Activated CD4-positive, alpha-beta T cell treated with anti-CD3 and anti-CD28 coated beads, Interleukin-2, amount 10 ng/mL, durations not matched to agents 7 days and 5 days (primary cell): ENCODE measurements at places on chromosomes 6 and 20. TPM values are rescaled to one million over a fixed set of nuclear protein-coding genes. Genes with fewer than 3 reads are reported as not detected.

CST7 gene
- total RNA-seq: 25.9 TPM

GRCh38 chr6:157012355-157012754 is 235.2 kb downstream of the ARID1B start:
- DNase-seq: no peak

- DNase-seq: no peak
These were observed 21.9 kb downstream of the TRERF1 start for GRCh38 chr6:42429836-42430235.

HLA-DOA gene
- 1.5 TPM for total RNA-seq

DNA sequence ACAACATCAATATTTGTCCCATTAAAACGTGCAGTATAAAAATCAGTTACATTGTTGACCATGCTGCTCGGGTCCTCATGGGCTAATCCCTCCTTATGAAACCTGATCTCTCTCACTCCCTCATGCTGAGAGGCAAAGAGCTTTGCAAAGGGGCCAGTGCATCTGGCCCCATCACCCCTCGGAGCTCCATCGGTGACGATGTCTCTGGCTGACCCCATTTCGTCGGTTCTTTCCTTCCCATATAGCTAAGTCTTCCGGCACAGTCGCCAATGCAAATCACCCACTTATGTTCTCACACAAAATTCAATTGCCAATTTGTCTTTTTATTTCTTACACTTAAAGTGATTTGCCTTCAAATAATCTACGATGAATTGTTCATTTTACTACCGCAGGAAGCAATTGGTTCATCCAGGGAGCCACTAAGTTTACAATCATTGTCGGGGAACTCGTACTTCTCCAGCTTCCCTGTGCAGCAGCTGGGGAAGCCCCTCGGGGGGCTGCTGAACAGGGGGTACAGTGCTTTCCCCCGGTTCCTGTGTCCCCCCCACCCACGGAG is 199.8 kb upstream of the CDH4 start:
- no peak for DNase-seq

MUCL3 gene
- total RNA-seq: not detected
